ENCODE measurements at places on chromosomes 3 and 15. TPM values are rescaled to one million over a fixed set of nuclear protein-coding genes. Genes with fewer than 3 reads are reported as not detected.

- H3K4me1 ChIP-seq: peaks cover 2% of the 10 kb centered on the region
- H3K4me3 ChIP-seq: no peak overlapping the region
- H3K27ac ChIP-seq: no peak overlapping the region
These were observed 44.0 kb downstream of the ANP32A start for GRCh38 chr15:68776477-68777270.

Gene KNG1
- total RNA-seq: 0.30 TPM

Gene CATSPER2
- total RNA-seq: 8.3 TPM

DNA sequence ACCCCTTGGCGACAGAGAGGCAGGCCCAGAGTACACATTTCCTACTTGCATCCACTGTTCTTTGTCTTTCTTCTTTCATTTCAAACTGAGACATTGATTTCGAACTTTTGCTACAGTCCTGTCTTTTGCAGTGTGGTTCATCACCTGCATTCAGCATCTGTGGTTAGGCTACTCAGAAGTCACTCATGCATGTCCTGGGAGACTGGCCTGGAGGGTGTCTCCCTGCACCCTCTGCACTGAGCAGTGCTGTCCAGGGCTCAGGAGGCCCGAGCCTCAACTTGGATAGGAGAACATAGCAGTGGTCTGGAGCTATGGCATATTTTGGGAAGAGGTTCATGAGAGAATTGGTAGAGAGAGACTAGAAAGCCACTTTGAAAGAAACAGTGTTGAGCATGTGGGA is 240.2 kb upstream of the TPRG1 start:
- H3K4me1 ChIP-seq: no peaks in the 10 kb centered on the region
- H3K4me3 ChIP-seq: no peak overlapping the region
- H3K27me3 ChIP-seq: no peaks in the 10 kb centered on the region
- no peak for DNase-seq
- no peak overlapping the region for H3K27ac ChIP-seq
- H3K36me3 ChIP-seq: no peaks in the 10 kb centered on the region

Gene ARGFX
- total RNA-seq: not detected

- H3K36me3 ChIP-seq: no peaks in the 10 kb centered on the region
- H3K27me3 ChIP-seq: peaks cover 7% of the 10 kb centered on the region
- no peak overlapping the region for H3K27ac ChIP-seq
- H3K4me3 ChIP-seq: no peak overlapping the region
These were observed 13.0 kb upstream of the UBR1 start for GRCh38 chr15:43118829-43119228.

DNA sequence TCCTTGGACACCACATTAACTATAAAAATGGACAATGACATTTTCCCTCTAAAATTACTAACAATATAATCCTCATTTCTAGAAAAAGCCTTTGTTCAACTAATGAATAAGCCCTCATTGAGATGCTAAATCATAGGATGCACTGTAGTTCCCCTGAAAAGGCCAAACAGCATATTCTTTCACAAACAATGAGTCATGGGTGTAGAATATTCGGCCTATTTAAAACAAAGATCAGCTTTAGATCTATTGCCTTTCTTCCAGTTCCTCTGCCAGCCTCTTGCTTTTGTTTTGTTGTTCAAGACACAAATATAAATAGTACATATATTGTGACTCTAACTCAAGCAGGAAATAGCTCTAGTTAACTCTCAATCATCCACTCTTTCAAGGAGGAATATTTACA is 82.5 kb downstream of the ADAM10 start:
- no peaks in the 10 kb centered on the region for H3K4me1 ChIP-seq
- H3K27ac ChIP-seq: no peak overlapping the region
- H3K36me3 ChIP-seq: no peaks in the 10 kb centered on the region

DNA sequence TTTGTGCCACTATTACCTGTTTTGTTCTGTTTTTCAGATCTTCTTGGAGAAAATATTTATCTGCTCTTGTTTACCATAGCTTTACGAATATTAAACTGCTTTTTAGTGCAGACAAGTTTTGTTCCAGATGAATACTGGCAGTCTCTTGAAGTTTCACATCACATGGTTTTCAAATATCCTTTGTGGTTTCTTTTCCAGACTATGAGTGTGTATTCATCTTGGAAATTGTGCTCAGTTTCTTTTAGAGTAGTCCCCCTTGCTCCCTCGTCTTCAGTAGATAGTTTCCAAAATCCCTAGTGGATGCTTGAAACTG is 1.2 kb downstream of the PIGB start:
- H3K4me1 ChIP-seq: peaks cover 16% of the 10 kb centered on the region
- peaks cover 5% of the 10 kb centered on the region for H3K36me3 ChIP-seq
- no peaks in the 10 kb centered on the region for H3K27me3 ChIP-seq
- DNase-seq: no peak
- H3K4me3 ChIP-seq: peak overlapping the region; percentile 94
- no peak overlapping the region for H3K27ac ChIP-seq

GRCh38 chr3:72452745-72453144 is 395.5 kb downstream of the SHQ1 start:
- DNase-seq: no peak
- no peaks in the 10 kb centered on the region for H3K36me3 ChIP-seq
- no peak overlapping the region for H3K27ac ChIP-seq
- H3K27me3 ChIP-seq: peaks cover 15% of the 10 kb centered on the region
- no peak overlapping the region for H3K4me3 ChIP-seq

GRCh38 chr15:70269991-70270751 is 172.5 kb upstream of the TLE3 start:
- H3K4me3 ChIP-seq: no peak overlapping the region
- DNase-seq: no peak
- peaks cover 8% of the 10 kb centered on the region for H3K4me1 ChIP-seq
- no peaks in the 10 kb centered on the region for H3K36me3 ChIP-seq
- no peaks in the 10 kb centered on the region for H3K27me3 ChIP-seq
- no peak overlapping the region for H3K27ac ChIP-seq

DNA sequence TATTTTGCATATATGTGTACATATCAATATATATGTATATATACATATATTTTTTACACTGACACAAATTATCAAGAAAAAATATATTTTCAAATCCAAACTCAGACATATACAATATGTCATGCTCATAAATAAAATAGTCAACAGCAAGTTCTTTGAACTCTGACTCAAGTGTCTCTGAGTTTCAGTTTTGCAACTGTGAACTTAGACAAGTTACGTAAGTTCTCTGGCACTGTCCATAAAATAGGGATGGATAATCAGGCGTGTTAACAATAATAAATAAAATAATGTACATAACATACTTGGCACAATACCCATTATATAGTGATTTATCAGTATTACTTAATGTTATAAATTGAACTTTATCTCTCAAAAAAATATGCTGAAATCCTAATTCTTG is 12.1 kb upstream of the XRN1 start:
- peaks cover 5% of the 10 kb centered on the region for H3K36me3 ChIP-seq
- no peaks in the 10 kb centered on the region for H3K4me1 ChIP-seq
- no peak overlapping the region for H3K4me3 ChIP-seq
- DNase-seq: no peak
- H3K27me3 ChIP-seq: no peaks in the 10 kb centered on the region

- H3K36me3 ChIP-seq: no peaks in the 10 kb centered on the region
- DNase-seq: no peak
- H3K27me3 ChIP-seq: no peaks in the 10 kb centered on the region
- no peaks in the 10 kb centered on the region for H3K4me1 ChIP-seq
- no peak overlapping the region for H3K27ac ChIP-seq
These were observed 22.8 kb downstream of the MKRN3 start for GRCh38 chr15:23588268-23588667.

DNA sequence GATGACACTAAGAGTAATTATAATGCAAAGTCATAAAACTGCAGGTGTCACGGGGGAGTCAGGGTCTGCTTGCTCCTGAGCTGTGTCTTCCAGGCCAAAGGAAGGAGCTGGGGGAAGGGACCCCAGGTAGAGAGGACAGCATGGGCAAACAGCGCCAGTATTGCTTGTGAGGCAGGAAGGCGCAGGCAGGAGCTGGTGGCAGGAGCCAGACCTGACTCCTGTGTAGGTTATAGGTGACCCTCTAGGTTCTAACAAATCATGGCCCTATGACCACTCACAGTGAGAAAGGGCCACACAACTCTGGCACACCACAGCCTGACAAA is 1.9 kb downstream of the CISH start:
- no peak for DNase-seq
- peak overlapping the region; percentile 82 for H3K4me3 ChIP-seq
- H3K4me1 ChIP-seq: peaks cover 55% of the 10 kb centered on the region
- peak overlapping the region; percentile 58 for H3K27ac ChIP-seq
- no peaks in the 10 kb centered on the region for H3K27me3 ChIP-seq

- no peaks in the 10 kb centered on the region for H3K27me3 ChIP-seq
- H3K27ac ChIP-seq: no peak overlapping the region
- no peak for DNase-seq
- H3K36me3 ChIP-seq: peaks cover 52% of the 10 kb centered on the region
These were observed 32.6 kb downstream of the ABCC5 start for GRCh38 chr3:183984749-183985729.

All from T-cell (primary cell).